ENCODE measurements at places on chromosomes 7 and 10.
A peak's percentile ranks its signal among the peaks of the same experiment; 100 is the strongest.

GRCh38 chr7:23207884-23208283 is 26.0 kb downstream of the NUP42 start:
- no peak for DNase-seq

DNA sequence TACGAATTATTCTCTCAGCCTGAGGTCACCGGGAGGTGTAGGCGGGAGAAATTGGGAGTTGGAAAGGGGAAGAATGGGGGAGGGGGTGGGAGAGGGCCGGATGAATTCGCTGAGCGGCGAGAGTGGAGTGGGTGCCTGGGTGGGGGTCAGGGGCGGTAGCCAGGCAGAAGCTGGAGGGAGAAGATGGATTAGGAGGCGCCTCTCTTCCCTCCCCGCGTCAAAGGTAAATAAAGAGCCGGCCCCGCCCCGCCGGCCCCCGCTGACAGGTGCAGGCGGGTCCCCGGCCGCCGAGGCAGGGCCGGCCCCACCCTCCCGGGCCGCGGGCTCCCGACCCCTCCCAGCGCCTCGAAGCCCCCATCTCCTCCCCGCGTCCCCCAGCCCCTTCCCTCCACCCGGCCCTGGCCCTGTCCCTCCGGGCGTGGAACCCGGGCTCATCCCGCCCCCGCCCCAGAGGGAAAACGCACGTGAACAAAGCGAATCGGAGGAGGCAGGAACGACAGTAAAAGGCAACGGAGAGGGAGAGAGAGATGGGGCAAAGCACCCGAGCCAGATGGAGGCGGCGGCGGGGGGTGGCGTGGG is 872 bp downstream of the FAM131B start:
- DNase-seq, result no peak

GRCh38 chr10:97822261-97822687 is 27.4 kb upstream of the GOLGA7B start:
- no peak for DNase-seq

GRCh38 chr7:12685550-12685949 is 1.9 kb upstream of the ARL4A start:
- no peak for DNase-seq

DNA sequence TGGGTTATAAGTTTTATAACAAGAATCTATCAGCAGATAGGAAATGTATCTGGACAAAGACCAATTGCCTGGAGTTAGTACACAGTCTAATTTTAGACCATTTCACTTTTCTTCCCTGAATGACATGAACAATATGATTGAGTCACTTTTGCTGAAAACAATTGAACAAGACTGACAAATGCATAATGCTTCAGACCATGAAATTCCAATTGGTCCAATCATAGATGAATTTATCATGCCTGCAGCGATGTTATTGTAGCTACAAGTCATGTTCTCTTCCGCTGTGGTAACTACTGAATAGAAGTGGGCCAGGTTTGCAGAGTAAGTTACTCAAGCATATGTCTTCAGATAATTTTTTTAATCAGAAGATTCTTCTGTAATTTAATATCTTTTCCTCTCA is 73.4 kb downstream of the VSTM2A start:
- no peak for DNase-seq

- no peak for DNase-seq
These were observed 1089.5 kb upstream of the LRRN3 start for GRCh38 chr7:110001254-110001938.

DNA sequence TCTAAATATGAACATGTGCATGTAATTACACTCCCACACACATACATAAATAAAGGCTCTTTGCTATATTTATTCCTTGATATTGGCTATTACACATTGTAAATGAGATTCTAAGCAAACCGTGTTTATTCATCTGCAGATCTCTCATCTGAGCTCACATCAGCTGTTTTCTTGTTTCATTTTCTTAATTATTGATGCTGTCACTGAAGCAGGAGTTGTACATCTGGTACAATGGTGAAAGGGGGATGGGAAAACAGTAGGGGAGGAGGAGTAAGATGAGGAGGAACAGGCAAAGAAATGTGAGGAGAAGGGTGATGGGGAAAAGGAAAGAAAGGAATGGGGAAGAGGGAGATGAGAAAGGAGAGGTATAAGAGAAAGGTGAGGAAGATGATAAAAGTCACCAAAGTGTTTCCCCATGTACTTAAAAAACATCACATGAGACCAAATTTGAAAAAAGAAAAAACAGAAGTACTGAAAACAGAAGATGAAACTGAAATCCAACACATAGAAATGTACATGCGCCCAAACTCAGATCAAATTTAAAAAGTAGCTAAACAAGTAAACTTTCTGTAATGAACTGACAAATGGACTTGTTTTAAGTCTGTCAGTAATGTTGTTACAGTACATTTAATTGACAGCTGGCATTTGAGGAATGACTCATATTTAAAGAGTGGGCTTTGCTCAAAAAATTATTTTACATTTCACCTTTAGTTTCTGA is 472.2 kb downstream of the ARL4A start:
- no peak for DNase-seq

DNA sequence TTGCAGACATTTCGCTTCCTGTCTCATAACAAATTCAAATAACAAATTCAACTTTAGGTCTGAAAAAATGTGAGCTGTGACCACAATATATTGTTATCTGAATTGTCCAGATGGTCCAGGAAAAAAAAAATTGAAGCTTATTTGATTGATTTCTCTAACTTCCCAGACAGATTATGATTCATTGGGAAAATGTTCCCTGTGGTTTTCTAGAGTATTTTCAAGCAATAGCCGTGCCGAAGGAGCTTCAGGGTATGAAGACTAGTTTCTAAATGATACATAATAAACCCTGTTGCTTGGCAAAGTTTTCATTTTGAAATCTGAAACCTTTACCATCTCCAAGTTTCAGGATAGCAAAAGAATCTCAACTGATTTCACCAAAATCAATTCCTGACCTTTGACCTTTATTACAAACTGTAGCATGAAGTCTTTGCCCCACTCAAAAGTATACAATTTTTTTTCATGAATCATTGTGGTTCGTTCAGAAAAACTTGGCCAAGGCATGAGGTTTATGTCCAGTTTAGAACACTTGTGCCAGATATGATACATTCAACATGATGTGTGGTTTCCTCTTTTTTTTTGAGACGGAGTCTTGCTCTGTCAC is 109.9 kb downstream of the JCAD start:
- no peak for DNase-seq

GRCh38 chr10:71575934-71576801 is 143.4 kb downstream of the C10orf105 start:
- DNase-seq, result no peak

DNA sequence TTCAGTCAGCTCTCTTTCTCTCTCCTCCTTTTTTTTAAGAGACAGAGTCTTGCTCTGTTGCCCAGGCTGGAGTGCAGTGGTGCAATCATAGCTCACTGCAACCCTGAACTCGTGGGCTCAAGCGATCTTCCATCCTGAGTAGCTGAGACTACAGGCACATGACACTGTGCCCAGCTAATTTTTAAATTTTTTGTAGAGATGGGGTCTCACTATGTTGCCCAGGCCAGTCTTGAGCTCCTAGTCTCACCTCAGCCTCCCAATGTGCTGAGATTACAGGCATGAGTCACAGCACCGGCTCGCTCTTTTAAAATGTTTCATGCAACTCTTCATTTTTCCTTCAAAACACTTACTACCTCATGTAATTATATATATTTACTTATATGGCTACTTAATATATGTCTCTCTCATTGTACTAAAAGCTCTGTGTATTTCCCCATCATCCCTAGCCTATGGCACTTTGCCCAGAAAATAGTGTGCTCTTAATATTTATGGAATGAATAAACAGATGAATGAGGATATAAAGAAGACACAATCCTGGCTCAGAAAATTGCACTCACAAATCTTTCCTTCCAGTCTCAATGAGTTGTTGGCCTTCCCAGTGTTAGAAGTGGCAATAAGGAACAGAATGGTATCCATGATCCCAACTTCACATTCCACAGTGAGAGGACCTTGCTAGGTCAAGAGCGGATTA is 33.9 kb downstream of the EBLN1 start:
- DNase-seq, result no peak

- DNase-seq, result no peak
These were observed 201.9 kb downstream of the BAMBI start for GRCh38 chr10:28879246-28879645.

- DNase-seq, result no peak
These were observed 61.3 kb downstream of the GFRA1 start for GRCh38 chr10:116211682-116212081.

- DNase-seq, result no peak
These were observed 119.7 kb upstream of the SLC25A13 start for GRCh38 chr7:96441436-96442084.

DNA sequence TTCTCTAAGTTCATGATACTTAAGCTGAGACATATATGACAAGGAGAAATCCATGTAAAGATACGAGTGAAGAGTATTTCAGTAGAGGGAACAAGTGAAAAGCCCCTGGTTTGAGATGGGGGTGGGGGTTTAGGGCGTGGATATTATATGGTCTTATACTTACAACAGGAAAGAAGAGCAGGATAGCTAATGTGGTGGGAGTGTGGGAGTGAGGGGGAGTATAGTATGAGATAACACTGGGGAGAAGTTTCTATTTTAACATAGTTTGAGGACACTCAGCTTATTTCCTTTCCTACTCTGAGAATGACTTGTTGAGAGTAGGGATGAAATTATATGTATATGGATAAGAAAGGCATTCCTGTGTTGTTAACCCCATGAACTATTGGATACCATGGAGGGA is 36.5 kb downstream of the MCU start:
- DNase-seq, result no peak

GRCh38 chr10:6737758-6738111 is 157.7 kb upstream of the PRKCQ start:
- no peak for DNase-seq

- DNase-seq, result no peak
These were observed 81.6 kb downstream of the PRKAG2 start for GRCh38 chr7:151795168-151795811.

DNA sequence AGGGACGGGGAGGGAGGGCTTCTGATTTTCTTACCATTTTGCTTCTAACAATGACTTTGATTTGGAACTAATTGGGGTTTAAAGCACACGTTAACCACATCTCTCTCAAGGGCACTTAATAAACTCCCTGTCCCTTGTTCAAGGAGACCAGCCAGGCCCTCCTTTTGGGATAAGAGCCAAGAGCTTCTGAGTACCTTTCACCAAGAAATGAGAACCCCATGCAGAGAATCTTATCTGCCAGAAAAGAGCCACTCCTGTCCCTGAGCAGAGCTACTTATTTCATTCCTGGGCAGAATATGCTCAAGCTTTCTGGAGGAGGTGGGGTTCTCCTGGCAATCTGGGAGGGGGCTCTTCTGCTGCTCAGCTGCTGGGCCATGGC is 574.6 kb downstream of the GALNT17 start:
- no peak for DNase-seq

GRCh38 chr10:114328874-114329273 is 75.4 kb downstream of the AFAP1L2 start:
- no peak for DNase-seq

GRCh38 chr7:961546-962400 is 7.3 kb upstream of the ADAP1 start:
- no peak for DNase-seq

DNA sequence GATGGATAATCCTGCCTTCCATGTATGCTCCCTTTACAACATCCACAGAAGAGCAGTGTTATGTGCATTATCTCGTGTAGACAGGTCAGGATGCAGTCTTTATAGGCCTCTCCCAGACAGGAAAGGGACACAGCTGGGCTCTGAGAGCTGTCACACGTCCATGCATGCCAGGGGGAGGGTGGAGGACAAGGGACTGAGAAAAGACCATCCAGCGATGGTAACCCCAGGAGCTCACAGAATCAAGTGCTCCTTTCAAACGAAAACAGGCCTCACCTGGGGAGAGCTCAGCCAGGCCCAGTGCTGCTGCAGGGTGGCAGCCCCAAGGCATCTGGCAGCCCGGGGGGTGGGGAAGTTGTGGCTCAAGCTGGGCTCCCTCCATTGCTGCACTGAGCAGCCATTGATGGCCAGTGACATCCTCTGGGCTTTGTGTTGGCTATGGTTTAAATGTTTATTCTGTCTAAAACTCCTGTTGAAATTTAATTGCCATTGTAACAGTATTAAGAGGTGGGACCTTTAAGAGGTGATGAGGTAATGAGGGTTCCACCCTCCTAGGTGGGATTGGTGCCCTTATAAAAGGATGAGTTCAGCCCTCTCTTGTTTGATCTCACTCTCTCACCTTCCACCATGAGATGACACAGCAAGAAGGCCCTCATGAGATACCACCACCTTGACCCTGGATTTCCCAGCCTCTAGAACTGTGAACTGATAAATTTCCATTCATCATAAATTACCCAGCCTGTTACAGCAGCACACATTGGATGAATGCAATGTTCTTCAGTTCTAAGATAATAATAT is 15.7 kb downstream of the JCAD start:
- DNase-seq, result no peak

DNA sequence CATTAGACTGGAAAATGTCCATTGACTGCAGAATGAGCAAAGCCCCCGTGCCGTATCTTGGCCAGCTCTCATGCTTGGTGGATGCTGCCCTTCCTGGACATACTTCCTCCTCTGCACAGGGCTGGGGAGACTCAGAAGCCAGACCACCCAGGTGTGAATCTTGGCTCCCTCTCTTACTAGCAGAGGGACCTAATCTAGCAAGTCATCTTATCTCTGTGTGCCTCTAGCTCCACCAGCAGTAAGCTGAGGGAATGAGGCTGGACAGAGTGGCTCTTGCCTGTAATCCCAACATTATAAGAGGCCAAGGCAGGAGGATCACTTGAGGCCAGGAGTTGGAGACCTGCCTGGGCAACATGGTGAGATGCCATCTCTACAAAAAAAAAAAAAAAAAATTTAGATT is 173.8 kb upstream of the GHITM start:
- no peak for DNase-seq

DNA sequence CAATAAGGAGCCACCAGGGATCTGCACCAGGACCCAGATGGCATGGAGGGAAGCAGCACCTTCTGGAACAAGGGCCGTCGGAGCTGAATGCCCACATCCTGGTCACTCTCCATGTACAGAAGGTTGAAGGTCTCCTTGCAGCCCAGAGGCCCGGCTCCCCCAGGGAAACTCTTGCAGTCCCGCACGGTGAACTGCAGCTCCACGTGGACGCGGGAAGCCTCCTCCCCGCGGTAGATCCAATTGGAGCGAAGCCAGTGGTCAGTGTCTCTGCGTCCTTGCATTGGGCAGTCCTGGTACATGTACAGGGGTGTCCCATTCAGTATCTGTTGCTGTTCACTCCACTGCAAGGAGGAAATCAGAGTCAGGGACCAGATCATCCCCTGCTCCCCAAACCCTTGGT is 7.4 kb downstream of the EPHA1 start:
- DNase-seq, result no peak

DNA sequence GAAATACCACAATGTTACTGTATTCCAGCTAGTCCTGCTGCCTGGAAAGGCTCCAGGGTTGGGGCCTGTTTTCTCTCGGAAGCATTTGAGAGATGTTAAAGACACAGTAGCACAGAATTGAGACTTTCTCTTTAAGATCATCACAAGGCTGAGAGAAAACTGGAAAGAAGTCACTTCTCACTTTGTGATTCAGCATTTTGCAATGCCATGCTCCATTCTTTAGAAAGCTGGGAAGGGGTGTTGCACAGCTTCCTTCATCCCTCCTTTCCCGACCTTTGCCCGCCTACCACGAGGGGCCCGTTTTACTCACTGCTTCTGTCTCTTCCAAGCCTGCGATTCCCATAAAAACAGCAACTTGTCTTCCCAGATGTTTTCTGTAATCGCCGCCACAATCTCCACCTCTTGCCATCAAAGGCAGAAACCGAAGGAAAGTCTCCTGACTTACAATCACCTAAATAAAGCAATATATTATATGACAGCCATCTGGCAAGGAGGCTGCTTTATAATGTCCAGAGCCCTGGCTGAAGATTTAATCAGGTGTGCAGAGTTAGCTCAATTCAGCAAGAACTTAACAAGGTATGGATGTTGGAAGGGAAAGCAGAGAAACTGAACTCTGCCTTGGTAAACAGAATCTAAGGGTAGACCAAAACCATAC is 18.9 kb downstream of the NOD1 start:
- DNase-seq, result peak; percentile 53

- no peak for DNase-seq
These were observed 10.2 kb downstream of the STK32C start for GRCh38 chr10:132297526-132297925.
